Left hindlimb (tissue), 1 donor: ENCODE measurements at places on chromosomes 5 and 9.
A peak's percentile ranks its signal among the peaks of the same experiment; 100 is the strongest.

DNA sequence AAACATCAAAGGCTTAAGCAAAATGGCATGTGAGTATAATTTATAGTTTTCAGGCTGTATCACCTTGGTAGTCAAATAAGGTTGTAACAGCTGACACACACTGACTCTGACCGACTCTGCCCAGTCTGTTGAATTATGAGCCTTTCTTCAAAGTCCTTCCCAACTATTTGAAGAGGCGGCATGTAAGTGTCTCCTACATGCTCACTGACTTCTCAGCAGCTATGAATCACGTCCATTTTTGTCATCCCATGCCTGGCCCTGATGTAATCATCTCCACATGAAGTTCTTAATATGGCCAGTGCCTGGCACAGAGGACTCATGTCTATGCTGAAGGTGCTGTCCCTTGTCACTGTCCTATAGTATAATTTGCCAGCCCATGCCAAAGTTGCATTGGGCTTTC lies 5.1 kb upstream of the PTBP3 start:
- no peak for DNase-seq

DNA sequence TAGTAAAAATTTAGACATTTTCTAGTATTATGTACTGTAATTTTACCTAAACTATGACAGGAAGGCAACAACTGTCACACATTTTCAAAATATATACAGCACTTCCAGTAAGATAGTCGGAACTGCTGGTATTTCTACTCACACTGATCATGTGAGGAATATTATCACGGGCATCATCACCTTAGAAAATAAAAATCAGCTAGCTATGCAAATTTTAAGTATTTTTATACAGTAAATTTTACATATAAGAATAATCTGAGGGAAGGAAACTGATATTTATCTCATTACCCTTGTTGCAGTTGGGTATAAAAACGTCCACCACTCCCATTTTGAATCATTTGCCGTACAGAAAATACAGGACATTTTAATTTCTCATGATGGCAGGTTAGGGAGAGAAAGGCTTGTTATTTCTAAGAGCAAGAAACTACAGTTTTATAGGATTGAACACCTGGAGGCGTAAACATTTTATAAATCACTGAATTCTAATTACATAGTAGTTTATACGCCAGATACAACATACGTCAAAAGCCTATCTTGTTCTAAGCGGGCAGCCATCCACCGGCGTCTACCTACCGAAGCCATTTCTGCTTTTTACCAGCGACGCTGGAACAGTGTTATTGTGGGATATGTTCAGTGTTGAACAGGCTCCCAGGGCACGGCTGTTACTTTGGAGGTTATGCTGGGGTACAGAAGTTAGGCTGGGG lies 729 bp upstream of the TNPO1 start:
- no peak for DNase-seq

DNA sequence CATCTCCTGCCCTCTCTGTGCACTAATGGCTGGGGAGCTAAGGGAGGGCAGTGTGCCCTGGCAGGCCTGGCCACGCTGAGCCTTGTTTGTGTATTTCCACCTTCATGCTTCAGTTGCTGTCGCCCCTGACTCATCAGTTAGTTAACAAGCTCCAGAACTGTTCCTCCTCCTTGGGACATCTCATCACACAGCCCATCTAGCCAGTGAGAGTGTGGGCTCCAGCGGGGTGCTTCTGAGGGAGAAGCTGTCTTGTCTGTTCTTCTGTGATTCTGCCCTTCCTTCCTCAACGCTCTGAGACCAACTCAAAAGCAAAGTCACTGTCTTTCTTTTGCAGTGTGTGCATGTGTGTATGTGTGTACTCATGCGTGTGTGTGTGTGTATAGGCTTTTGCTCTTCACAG lies 58.3 kb upstream of the CPEB4 start:
- DNase-seq: no peak

DNA sequence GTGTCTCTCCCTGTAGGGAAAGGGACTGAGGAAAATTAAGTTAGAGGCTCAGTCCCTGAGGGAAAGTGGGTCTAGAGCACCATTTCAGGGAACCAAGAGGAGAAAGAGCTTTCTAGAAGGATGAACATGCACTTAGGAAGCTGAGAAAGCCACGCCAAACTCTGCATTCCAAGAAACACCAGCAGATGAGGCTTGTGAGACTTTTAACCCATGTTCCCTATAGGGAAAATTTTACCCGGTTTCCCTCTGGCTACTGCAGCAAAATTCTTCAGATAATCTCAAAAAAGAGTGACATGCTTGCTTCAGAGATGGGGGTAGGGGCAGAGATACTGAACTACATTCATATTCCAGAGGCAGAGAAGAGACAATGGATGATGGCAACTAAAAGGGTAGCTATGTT lies 8.6 kb downstream of the TLN1 start:
- no peak for DNase-seq

DNA sequence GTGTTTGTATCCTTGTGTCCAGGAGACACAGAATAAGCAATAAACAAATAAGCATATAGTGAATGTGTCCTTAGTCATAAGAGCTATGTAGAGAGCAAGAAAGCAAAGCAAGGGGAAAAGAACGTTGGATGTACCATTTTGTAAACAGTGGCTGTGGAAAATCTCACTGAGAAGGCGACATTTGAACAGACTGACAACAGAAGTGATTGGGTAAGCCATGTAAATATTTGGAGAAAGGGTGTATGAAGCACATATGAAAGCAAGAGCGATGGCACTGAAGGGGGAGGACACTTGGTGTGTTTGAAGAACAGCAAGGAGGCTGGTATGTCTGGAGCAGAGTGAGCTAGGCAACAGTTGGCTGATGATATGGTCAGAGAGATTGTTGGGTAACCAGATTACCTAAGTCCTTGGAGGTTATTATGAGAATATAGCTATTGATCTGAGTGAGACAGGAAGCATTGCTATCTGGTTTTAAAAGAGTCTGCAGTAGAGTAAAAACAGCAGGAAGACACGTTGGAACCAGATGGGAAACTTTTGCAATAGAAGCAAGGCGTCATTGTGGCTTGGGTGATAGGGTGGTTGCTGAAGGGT lies 115.5 kb upstream of the IL7R start:
- DNase-seq: no peak

DNA sequence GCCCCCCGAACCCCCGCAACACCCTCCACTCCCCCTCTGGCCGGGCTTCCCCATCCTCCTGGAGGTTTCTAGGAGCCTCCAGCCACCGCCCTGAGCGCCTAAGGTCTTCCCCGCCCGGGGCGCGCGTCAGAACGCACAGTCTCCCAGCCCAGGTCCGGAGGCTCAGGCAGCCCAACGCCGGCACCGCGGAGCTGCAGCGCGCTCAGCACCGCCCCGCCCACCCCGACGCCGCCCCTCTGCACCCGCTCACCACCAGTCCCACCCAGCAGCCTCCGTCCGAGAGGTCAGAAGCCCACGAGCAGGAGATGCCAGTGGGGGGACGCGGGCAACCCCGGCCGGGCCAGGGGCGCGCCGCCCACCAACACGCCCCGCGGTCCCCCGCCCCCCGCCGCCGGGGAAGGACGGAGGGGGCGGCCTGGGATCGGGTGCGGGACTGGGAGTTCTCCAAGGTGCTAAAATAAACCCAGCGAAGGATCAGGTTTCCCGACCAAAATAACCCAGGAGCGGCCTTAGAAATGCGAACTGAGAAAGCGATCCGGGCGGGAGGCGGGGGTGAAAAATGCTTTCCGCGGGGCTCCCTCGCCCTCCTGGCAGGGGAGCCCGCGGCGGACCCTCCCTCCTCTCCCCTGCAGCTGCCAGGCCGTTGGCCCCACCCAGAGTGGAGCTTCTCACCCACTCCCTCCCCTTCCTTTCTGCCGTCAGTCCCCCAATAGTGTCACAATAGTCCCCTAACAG lies 6.5 kb upstream of the FAM78A start:
- no peak for DNase-seq

DNA sequence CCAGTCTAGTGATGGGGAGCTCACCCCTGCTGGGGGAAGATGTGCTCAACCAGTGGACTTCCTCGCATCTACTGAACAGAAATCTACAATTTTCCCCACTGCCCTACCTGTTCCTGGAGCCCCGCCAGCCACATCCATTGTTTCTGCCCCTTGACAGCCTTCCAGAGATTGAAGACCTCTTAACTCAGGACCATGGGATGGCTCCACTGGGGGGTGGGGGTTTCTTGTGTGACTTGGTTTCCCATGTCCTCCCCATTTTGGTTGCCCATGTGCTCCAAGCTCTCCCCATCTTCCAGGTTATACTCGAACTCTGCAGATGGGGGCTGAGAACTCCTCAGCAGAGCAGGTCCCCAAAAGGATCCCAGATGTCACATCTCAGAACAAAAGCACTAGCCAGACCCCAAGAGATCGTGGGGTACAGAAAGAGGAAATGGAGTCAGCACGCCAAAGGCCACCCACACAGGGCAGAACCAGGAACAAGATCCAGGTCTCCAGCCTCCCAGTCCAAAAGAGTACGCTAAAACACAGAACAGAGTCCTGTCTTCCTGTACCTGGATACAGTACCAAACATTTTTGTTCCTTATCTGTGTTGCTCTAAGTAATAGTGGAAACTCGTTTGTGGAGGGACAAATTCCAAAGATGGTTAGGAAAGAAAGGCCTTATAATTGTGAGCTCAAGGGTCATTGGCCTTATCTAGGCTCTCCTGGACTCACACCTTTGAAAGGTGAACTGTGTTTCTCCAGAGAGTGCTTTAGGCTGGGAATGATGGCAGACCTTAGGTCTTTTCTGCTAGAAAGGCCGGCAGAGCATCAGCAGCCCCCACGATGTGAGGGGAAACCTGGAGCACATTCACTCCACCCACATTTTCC lies 15.8 kb downstream of the CORO2A start:
- DNase-seq: no peak

GRCh38 chr5:82698026-82698425 lies 379.2 kb downstream of the TMEM167A start:
- DNase-seq: no peak

- no peak for DNase-seq
Observed at GRCh38 chr5:162699361-162699760, 631.8 kb downstream of the GABRG2 start.

DNA sequence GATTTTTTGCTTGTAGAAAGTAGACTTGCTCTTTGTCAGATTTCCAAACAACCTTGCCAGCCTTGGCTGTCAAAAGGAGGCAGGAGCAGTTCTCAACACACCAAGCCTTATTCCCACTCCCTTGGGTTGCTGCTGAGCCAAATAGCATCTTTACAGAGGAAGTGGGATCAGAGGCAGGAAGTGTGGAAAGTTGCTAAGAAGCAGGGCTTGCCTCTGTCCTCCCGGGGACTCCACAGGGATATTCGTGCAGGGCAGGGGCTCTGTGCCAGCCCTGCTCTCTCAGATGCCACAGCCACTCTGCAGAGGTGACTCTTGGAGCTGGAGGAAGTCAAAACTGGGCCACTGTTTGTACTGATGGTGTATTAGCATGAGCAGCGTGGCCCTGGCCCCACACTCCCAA lies 24.3 kb downstream of the PTPDC1 start:
- peak; percentile 62 for DNase-seq

DNA sequence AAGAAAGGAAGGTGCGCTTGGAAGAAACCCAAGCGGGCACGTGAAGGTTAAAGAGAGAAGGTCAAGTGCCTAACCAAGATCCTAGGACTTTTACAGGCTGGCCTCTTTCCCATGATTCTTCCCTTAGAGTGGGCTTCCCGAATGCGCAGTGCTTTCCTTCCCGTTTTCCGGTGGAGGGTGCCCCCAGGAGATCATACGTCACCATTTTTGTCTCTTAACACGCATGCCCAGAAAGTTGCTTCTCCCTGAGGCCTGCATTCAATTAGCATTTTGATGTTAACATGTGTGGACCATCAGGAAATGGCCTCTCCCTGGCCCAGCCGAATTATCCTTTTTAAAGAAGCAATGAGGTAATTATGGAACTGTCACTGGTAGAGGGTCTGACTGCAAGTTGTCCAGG lies 1.9 kb upstream of the RUSC2 start:
- DNase-seq: peak; percentile 53

- DNase-seq: no peak
Observed at GRCh38 chr9:95266649-95267048, 50.9 kb downstream of the FANCC start.

DNA sequence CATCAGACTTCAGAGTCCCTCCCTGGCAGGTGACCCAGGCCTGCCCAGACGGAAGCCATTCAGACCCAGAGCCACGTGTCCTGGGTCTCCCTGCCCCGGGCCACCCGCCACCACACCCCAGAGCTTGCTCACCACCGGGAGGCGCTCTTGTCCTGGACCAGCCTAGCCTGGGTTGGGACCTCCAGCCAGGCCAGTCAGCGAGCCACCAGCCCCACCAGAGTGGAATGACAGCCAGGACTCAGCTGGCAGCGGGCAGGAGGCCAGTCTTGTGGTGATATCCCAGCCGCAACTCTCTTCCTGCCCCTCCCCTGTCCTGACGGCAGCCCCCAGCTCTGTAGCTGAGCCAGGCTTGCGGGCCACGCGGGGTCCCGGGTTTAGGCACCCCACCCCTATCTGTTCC lies 1.7 kb upstream of the PTGDS start:
- peak; percentile 70 for DNase-seq

- no peak for DNase-seq
Observed at GRCh38 chr9:81782313-81782995, 93.1 kb upstream of the TLE1 start.

DNA sequence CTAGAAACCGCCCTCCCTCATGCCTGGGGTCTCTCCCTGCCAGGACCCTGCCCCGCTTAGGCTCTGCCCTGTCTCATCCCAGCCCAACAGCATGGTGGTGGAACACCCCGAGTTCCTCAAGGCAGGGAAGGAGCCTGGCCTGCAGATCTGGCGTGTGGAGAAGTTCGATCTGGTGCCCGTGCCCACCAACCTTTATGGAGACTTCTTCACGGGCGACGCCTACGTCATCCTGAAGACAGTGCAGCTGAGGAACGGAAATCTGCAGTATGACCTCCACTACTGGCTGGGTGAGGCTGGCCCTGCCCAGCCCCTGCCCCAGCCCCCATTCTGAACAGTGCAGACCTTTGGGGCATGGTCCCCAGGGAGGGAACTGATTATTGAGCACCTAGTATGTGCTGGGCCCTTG lies 33.9 kb downstream of the GSN start:
- no peak for DNase-seq

DNA sequence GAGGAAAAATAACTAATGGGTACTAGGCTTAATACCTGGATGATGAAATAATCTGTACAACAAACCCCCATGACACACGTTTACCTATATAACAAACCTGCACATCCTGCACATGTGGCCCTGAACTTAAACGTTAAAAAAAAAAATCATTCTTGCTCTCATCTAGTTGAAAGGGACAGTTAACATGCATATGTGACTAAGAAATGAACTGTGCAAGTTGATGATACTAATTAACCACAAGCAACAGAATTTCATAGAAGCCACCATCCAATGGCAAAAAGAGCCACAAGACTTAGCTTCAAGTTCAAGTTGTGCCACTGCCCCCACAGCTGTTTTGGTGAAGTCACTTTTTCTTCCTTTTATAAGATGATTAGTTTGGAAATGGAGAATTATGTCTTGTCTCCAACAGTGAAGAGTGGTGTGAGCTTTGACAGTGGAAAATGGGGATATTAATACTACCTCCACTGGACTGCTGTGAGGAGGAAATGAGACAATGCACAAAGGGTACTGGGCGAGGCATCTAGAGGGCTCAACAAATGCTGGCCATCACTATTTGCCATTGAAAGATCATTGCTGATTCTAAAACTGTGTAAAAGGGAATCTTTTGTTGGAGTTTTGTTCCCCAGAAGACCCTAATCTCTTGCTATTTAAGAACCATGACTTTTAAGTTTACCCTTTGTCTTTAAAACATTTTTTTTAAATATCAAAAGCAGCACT lies 202.1 kb downstream of the EBF1 start:
- no peak for DNase-seq
